ENCODE measurements at places on chromosomes 13 and 19. TPM values are rescaled to one million over a fixed set of nuclear protein-coding genes. Genes with fewer than 3 reads are reported as not detected.

DNA sequence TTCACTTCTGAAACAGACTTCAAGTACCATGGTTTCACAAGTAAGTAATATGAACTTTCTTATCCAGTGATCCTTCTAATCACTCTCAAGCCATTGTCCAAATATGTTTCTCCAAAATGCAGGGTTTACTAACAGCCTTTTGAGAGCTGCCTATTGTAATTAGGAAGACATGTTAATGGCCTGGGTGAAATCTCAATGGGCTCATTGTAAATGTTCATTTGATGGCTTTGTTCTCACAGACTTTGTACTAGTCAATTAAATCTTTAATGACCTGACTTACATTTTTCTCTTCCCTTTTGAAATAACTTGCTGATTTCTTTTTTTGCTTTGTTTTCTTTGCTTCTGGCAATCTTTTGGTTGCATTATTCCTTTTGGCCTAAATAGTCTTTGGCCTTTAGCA is 444.8 kb downstream of the LIG4 start:
- H3K4me3 ChIP-seq: no peak overlapping the region
- H3K4me1 ChIP-seq: no peaks in the 10 kb centered on the region

DNA sequence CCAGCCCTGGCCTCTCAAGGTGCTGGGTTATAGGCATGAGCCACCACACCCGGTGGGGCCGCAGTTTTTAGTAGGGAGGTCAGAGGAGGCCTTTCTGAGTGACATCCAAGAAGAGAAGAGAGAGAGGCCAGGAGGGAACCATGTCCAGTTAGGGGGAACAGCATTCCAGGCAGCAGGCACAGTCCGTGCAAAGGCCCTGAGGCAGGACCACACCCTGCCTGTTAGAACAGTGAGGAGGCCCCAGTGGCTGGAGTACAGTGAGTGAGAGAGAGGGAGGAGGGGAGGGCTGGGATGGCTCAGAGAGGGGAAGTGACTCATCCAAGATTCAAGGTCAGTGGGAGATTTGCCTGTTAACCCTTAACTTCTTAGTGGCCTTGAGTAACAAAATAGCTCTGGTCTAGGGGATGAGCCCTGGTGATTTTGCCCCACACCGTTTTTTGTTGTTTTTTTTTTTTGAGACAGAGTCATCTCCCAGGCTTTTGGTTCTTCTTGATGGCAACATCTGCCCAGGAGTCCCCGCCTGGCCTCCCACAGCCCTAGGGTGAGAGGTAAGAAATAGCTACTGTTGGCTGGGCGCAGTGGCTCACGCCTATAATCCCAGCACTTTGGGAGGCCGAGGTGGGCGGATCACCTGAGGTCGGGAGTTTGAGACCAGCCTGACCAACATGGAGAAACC is 2.7 kb upstream of the PLIN3 start:
- no peak overlapping the region for H3K4me3 ChIP-seq
- no peak overlapping the region for H3K27ac ChIP-seq
- H3K36me3 ChIP-seq: no peaks in the 10 kb centered on the region

DNA sequence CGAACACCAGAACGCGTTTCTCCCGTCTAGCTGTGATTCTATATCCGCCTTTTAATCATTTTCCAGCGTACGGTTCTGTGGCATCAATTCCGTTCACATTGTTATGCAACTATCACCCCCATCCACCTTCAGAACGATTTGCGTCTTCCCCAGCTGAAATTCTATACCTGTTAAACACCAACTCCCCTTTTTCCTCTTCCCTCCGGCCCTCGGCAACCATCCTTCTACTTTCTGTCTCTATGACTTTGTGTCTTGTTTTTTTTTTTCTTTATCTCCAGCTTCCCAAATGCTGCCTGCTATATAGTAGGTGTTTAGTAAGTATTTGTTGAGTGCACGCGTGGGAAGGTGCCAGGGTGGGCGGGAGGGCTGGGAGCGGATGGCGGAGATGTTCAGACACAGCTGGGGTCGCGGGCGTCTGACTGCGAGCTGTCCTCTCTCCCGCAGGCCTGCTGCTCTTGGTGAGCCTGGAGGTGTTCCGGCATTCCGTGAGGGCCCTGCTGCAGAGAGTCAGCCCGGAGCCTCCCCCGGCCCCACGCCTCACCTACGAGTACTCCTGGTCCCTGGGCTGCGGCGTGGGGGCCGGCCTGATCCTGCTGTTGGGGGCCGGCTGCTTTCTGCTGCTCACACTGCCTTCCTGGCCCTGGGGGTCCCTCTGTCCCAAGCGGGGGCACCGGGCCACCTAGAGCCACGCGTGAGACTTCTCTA is 20.2 kb downstream of the CACNG6 start:
- H3K4me3 ChIP-seq: no peak overlapping the region
- H3K36me3 ChIP-seq: no peaks in the 10 kb centered on the region
- H3K4me1 ChIP-seq: no peaks in the 10 kb centered on the region
- H3K27ac ChIP-seq: no peak overlapping the region
- no peak for DNase-seq

GRCh38 chr19:9941231-9941630 is 4.9 kb upstream of the OLFM2 start:
- no peak for DNase-seq
- H3K4me1 ChIP-seq: no peaks in the 10 kb centered on the region
- no peak overlapping the region for H3K4me3 ChIP-seq
- no peak overlapping the region for H3K27ac ChIP-seq

Gene PRODH2
- total RNA-seq: not detected

Gene ZNF611
- total RNA-seq: 7.0 TPM

Gene FCAR
- total RNA-seq: 0.65 TPM
